ENCODE measurements at places on chromosomes 7 and 10.

GRCh38 chr7:77360104-77360503 is 56.0 kb downstream of the GSAP start:
- DNase-seq: no peak

- no peak for DNase-seq
These were observed 15.5 kb downstream of the ZNF487 start for GRCh38 chr10:43452356-43452914.

DNA sequence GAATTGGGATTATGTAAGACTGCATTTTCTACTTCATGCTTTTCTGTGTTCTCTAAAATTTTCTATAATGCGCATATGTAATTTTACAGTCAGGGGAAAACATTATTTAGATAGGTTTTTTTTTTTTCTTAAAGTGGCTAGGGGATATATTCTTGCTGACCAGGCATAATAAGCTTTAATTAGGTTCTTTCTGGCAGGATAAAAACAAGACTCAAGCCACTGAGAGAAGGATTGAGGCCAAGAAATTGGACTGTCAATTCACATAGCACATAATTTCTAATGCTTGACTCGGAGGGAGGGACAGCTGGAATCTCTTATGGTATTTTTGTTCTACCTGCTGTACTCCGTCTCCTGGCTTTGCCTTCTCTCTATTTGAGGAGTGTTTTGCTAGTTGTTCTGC is 119.8 kb upstream of the NPVF start:
- no peak for DNase-seq

GRCh38 chr7:16203065-16203464 is 218.3 kb downstream of the CRPPA start:
- DNase-seq: no peak

GRCh38 chr7:90681336-90682022 is 85.4 kb downstream of the CDK14 start:
- no peak for DNase-seq

GRCh38 chr10:84715911-84716310 is 387.5 kb downstream of the CCSER2 start:
- DNase-seq: peak; percentile 4

- no peak for DNase-seq
These were observed 64.3 kb downstream of the RGS10 start for GRCh38 chr10:119478111-119478802.

DNA sequence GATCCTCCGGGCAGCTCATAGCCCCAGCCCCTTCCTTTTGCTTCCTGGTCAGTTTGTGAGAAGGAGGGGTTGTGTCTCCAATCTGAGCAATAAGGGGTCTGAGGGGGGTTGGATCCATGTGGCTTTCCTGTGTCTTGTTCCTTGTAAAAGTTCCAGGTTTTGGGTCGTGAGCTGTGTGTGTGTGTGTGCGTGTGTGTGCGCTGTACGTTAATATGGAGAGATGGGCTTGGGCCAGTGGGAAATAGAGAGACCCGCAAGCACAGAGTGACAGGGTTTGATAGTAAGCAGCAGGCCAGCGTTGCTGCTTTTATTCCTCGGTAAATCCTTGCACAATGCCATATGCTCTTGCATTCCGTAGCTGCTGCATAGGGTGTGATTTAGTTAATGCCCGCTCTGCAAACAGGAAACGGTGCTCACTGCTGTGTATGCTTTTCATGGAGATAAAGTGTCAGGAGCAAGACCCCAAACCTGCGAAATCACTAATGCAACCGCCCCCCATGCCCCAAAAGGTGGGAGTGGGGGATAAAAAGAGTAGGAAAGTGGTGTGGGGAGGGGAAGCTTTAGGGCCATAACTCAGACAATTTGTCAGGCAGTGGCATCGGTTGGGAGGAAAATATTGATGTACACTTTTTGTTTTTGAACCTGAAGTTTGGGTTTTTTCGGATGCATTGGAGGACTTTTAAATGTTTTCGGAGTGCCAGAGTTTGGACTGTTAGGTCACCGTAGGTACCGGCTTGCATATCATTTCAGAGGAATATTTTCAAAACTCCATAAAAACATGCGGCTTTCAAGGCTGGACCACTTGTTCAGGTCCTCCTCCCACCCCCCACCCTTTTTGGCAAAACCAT is 108.7 kb downstream of the TCF7L2 start:
- DNase-seq: no peak

DNA sequence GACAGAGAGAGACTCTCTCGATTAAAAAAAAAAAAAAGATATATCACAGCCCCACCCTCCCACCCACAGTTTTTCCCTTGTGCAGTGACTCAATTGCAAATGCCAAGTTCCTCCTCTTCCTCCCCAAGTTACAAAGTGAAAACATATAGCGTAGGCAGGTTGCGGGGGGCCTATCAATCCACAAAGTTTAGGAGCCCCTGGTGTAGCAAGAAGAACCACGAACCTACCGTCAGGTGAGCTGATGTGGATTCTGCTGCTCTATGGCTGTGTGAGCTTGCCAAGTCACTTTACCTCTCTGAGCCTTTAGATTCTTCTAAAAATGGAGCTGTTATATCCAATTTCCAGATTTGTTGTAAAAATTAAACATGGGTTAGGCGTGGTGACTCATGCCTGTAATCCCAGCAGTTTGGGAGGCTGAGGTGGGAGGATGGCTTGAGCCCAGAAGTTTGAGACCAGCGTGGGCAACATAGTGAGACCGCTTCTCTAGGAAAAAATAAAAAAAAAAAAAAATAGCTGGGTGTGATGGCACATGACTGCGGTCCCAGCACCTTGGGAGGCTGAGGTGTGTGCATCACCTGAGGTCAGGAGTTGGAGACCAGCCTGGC is 8.2 kb upstream of the RHBDD2 start:
- DNase-seq: no peak

- DNase-seq: no peak
These were observed 114.8 kb downstream of the JAZF1 start for GRCh38 chr7:28065721-28066285.

DNA sequence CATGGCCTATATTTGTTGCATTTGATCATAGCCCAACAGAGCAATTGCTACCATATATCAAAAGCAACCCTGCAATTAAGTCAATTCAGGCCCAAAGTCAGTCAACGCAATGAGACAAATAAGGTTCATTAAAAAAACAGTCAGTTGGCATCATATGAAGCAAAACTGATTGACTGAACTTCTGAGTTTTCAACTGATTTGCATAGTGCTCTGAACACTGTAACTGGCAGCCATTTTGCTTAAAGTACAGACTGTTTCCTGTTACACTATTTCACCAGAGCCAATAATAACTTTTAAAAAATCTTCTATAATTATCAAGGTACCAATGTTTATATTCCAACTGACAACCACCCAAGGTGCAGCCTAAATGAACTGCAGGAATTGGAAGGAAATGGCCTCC is 68.4 kb upstream of the RAPGEF5 start:
- DNase-seq: no peak

- DNase-seq: no peak
These were observed 9.6 kb downstream of the ATP5F1C start for GRCh38 chr10:7797582-7797981.

- no peak for DNase-seq
These were observed 322.9 kb downstream of the PTEN start for GRCh38 chr10:88186335-88186734.

DNA sequence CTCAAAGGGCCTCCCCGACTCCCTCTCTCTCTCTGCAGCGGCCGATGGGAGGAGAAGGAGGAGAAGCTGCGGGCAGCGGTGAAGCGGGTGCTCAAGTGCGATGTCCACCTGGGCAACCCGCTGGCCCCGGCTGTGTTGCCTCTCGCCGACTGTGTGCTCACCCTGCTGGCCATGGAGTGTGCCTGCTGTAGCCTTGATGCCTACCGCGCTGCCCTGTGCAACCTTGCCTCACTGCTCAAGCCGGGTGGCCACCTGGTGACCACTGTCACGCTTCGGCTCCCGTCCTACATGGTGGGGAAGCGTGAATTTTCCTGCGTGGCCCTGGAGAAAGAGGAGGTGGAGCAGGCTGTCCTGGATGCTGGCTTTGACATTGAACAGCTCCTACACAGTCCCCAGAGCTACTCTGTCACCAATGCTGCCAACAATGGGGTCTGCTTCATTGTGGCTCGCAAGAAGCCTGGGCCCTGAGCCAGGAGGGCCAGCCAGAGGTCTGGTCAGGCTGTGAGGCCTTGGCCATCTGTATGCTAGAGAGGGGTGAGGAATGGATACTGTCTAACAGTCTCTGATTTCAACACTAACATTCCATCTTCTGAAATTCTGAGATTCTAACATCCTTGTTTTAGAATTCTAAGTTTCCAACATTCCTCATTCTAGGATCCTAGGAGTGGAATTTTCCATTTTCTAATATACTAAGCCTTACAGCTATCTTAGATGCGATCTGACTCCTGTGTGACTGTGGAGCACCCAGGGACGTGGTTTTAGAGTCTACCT is 3.6 kb downstream of the INMT start:
- DNase-seq: no peak

- no peak for DNase-seq
These were observed 196.0 kb upstream of the C7orf33 start for GRCh38 chr7:148394582-148394981.

DNA sequence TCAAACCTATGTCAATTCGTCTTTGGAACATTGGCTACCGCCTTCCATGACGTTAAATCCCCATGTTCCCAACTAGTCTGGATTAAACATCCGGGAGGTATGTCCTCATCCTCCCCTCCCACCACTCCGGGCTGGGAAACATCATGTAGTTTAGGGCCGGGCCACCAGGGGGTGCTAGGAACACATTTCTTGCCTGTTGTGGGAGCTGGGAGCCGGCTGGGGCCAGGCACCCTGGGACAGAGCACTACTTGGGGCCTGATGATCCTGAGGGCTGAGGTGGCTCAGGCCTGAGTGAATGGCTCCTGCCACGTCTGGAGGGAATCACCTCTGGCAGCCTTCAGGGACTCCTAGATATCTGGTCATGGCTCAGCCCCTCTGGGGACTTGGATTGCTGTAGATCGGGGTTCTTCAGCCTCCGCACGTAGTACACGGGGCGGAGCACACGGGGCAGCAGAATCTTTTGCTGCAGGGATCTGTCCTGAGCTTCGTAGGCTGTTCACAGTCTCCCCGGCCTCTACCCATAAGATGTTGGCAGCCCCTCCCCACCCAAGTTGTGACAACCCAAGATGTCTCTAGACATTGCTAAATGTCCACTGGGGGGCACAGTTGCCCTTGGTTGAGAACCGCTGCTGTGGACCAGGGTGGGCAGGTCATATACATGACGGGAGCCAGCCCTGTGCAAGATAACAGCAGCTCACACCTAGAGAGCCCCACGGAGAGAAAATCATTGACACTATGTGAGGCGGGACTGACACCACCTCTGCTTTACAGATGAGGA is 141.2 kb upstream of the ZNF716 start:
- DNase-seq: no peak
